ENCODE measurements at places on chromosomes 6 and 20.

GRCh38 chr6:24004062-24004461 lies 122.0 kb upstream of the NRSN1 start:
- no peak for DNase-seq

- DNase-seq = no peak
Measured at GRCh38 chr20:1280195-1281102, 14.4 kb downstream of the SNPH start.

- DNase-seq = no peak
Measured at GRCh38 chr20:824490-824889, 9.0 kb upstream of the FAM110A start.

DNA sequence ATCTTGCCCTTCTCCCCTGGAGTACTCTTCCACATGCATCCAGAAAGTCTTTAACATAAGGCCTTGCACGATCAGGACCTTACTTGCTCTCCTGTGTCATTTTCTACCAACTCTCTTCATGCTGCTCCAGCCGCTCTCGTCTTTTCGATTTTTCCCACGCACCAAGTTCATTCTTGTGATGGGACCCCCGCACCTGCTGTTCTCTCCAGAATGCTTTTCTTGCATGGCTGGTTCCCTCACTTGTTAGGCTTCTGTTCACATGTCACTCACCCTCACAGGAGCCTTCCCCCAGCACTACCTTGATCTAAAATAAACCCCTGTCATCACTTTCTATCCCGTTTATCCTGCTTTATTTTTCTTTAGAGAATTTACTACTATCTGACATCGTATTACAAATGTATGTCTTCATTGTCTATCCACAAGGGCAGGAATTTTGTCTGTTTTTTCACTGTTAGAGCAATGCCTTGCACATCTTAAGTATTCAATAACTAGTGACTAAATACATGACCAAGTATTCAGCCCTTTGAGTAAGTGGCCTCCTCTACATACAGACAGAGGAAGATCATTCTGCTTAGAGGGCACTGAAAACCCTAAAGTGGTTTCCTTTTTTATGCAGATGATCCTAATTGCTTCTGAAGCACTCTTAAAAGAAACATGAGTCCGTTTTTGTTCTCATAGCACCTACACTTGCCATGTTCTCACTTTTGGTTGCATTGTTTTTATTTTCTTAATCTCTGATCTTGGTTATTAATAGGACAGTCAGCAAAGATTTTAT lies 166.9 kb downstream of the SLC16A10 start:
- no peak for DNase-seq

- no peak for DNase-seq
Measured at GRCh38 chr20:23246717-23247664, 103.6 kb upstream of the NXT1 start.

DNA sequence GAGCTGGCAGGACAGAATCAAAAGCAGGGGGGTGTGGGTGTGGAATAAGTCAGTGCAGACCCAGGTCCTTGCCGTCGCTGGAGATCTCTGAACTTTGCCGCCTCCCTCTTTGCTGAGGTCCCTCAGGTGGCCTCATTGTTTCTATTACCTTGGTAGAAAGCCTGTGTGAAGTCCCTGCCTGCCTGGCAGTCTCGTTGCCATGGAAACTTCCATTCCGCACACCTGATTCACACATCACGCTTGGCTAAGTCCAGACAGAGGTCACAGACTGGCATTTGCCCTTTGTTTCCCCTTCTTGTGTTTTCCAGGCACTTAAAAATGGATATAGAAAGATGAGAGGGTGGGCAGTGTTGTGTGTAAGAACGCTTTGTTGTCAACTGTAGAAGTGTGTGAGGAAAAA lies 260.6 kb downstream of the PRL start:
- peak; percentile 71 for DNase-seq

DNA sequence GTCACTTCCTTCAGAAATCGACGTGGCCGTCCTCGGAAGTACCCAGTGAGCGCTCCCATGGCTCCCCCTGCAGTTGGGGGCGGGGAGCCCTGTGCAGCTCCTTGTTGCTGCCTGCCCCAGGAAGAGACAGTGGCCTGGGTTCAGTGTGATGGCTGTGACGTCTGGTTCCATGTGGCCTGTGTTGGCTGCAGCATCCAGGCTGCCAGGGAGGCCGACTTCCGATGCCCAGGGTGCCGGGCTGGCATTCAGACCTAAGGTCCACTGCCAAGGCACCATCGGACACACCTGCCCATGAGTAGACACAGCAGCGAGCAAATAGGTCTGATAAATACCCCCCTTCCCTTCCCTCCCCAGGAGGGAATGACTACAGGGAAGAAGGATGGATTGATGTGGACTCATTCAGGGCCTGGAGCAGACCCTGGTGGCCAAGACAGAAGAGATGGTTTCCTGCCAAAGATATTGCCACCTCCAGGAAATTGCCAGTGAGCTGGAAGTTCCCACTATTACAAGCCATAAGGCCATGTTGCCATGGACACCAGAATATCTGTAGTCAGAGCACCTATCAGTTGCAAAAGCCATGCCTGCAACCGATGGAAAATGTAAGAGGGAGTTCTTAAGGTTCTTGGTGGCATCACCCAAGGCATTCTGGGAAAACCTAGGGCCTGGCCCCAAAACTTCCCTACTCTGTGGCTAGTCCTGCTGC lies 4.2 kb downstream of the TCF19 start:
- DNase-seq = no peak

DNA sequence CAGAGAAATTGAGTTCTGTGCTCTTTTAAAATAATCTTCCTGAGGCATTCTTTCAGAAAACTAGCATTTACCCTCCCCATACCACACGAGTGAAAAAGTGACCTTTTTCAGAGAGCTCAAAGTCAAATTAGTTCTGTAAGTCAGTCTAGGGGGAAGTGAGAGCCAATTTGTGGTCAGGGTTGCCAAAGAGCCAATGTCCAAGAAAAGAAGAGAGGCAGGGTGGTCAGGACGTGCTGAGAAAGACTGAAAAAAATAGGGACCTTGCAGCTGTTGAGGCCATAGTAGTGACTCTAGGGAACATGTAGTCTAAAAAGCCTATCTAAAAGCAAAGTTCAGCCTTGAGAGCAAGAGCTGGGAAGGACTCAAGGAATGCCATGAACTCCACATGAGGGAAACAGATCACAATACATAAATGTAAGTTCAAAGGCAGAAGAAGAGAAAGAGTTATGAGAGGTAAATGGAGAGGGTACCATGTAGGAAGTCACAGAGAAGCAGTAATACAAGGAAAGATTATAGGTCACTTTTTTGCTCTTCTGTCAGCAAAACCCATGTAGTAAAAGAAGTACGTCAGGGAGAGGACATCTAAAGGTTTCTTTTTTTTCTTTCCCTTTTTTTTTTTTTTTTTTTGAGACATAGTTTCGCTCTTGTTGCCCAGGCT lies 565.1 kb upstream of the FLRT3 start:
- DNase-seq = no peak

- no peak for DNase-seq
Measured at GRCh38 chr6:34334796-34335416, 57.6 kb downstream of the NUDT3 start.

DNA sequence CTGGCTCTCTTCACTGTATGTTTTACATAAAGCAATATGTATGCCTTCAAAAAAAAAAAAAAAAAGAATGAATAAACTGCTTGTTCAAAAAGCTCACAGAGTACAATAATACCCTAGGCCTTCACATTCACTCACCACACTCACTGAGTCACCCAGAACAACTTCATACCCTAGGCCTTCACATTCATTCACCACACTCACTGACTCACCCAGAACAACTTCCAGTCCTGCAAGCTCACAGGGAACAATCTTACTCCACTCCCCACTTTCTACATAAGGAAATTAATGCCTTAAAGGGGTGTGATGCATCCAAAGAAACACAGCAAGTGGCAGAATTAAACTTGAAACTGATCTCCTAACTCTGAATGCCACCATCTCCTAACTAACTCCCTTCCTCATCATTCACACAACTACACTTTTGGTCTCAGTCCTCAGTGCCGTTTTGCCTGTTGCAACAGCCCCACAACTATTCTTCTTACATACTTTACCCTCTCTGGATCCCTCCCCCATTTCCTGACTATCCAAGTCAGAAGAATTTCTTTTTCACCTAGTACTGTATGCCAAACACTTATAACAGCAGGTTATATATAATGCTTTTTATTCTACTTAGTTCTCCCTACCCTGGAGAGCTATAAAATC lies 34.2 kb downstream of the NHSL1 start:
- no peak for DNase-seq

DNA sequence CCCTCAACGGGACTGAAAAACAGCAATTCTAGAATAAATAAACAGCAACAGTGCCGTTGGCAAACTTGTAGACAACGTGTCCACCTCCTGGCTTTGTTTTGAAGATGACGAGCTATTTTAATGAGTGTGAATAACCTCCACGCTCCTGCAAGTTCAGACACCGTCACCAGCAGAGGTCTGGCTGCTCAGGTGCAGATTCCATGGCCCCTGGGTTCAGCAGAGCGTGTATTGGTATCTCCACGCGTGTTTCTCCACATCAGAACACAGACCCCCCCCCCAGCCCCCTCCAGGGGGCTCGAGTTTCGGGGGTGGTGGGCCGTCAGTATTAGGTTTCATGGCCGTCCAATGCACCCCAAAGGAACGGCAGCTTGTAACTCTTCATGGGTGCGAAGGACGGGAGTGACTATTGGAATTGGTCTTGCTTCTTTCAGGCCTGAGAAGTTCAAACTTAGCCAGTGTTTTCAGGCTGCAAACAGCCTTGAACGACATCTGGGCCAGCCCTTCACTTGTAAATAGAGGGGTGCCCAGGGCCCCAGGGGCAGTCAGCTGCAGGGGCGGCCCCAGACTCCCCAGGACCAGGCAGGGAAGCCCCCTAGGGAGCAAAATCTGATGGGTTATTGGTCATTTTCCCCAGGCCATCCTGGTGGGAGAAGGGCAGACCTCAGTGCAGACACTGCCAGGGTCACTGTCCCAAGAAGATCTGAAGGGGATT lies 308.6 kb downstream of the TAF4 start:
- no peak for DNase-seq

DNA sequence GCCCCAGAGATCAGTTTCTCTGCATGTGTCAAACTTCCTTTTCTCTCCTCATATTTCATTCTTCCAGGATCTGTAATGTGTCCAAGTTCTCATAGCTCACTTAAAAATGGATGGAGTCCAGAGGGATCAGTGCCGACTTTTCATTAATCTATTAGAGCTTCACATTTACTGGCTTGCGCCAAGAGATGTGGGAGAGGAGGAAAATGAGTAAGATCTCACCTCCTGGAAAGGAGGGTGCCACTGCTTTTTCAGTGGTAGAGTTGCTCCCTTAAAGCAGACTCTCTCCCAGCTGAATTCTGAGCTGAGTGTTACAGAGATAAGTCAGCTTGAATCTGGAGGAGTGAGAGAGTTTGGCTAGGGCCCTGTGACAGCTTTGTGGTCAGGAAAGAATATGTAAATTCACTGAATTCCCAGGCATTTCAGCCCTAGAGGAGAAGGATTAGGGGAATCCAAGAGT lies 175.9 kb downstream of the SOX4 start:
- no peak for DNase-seq

DNA sequence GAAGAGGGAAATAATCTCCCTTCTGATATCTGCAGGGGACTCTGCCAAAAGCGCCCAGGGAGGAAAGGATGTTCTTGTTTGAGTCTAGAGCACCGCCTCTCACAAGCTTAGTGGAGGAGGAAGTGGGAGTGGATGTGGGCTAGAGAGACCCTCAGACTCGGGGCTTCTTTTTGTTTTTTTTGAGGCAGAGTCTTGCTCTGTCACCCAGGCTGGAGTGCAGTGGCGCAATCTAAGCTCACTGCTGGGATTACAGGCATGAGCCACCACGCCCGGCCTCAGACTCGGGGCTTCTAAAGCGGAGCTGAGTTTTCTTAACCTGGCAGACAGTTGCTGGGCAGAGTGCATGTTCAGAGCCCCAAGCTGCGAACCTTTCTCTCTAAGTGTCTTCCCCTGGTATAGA lies 310.8 kb downstream of the BMP7 start:
- DNase-seq = no peak

DNA sequence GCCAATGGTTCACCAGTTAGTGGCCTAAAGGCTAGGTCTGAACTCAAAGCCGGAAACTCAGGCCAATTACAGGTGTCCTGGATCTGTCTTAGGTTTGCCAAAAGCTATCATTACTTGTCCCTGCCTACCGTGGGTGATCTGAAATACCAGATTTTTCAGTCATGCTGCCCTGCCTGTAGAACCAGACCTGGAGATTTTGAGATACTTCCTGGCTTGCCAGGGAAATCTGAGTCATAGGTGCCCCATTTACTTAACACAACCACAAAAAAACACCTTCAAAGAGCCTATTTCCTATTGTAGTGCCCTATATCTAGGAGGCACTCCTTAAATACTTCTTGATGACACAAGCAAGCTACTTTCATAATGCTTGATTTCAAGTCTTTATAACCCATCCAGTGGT lies 13.9 kb upstream of the RANBP9 start:
- no peak for DNase-seq

DNA sequence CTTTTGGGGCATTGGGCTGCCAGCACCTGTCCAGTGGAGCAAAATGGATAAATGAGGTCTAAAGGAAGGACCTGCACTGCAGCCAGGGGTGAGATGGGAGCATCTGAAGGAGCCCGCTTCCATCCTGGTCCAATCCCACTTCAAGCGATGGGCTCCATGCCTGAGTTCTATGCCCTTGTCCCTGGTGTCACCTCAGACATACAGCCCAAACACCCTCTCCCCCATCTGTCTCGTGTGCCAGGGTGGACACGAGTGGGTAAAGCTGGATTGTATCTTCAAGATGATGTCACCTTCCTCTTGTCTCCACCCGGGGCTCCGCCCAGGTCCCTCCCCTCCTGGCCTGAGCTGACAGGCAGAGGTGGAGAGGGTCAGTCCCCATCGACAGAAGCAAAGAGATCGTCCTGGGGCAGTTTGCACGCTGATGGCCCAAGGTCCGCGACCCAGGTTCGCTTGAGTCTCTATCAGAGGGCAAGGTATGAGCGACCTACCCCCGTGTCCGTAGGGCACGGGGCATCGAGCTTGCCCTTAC lies 544 bp downstream of the SMIM29 start:
- no peak for DNase-seq

- no peak for DNase-seq
Measured at GRCh38 chr20:14616003-14616402, 278.6 kb upstream of the FLRT3 start.

DNA sequence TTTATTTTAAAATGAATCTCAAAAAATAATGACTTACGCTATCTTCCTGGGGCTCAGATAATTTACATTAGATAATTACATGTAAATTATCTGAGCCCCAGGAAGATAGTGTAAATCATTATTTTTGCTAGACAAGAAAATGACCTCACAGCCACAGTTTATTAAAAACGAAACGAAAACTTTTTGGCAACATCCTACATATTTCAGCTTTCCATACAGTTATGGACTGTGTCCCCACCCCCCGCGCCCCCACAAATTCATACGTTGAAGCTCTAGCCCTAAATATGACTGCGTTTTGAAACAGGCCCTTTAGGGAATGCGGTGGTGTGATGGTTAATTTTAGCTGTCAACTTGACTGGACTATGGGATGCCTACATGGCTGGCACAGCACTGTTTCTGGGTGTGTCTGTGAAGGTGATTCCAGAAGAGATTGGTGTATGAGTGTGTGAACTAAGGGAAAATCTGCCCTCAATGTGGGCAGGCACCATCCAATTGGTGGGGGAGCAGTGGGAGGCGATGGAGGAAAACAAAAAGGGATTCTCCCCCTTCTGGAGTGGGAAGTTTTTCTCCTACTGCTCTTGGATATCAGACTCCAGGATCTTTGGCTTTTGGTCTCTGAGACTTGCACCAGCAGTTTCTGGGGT lies 52.6 kb downstream of the TRPC4AP start:
- DNase-seq = no peak
